ENCODE measurements at places on chromosomes 6 and 20. TPM values are rescaled to one million over a fixed set of nuclear protein-coding genes. Genes with fewer than 3 reads are reported as not detected.

The NOX3 gene
- total RNA-seq = not detected

The KCNB1 gene
- total RNA-seq = 0.58 TPM

The PLEKHG1 gene
- total RNA-seq = 13.0 TPM

The GABRR1 gene
- not detected for total RNA-seq

The C20orf204 gene
- total RNA-seq = not detected

The SLC22A16 gene
- not detected for total RNA-seq

The INSM1 gene
- total RNA-seq = 23.2 TPM

The GPR31 gene
- total RNA-seq = not detected

The PPDPF gene
- total RNA-seq = 84.8 TPM

The SLC25A27 gene
- 6.7 TPM for total RNA-seq

The FOXF2 gene
- 14.1 TPM for total RNA-seq

The TTK gene
- total RNA-seq = 22.8 TPM

The KIF25 gene
- total RNA-seq = not detected

The PSORS1C2 gene
- total RNA-seq = not detected

GRCh38 chr6:6746970-6747338 is 158.4 kb downstream of the LY86 start:
- no peaks in the 10 kb centered on the region for H3K36me3 ChIP-seq
- DNase-seq = no peak
- H3K27me3 ChIP-seq = no peaks in the 10 kb centered on the region
- peaks cover 14% of the 10 kb centered on the region for H3K4me1 ChIP-seq
- H3K27ac ChIP-seq = no peak overlapping the region

DNA sequence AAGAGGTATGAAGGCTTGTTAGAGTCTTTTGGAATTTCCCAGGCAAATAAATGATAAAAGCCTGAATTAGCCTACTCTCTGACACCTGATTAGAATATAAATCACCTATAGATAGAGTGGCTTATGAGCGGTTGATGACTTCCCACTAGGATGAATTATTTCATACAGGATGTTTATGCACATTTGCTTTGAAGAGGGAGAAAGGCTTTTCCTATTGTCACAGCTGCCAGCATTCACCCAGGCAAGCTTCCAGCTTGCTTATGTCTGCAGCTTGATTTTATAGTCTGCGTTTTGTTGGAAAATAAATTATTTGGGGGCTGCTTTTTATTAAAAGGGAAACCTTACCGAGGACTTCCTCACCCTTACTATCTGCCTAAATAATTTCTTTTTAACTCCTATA is 51.3 kb upstream of the EIF2S2 start:
- no peaks in the 10 kb centered on the region for H3K4me1 ChIP-seq
- DNase-seq = no peak
- no peak overlapping the region for H3K4me3 ChIP-seq
- no peak overlapping the region for H3K27ac ChIP-seq
- H3K27me3 ChIP-seq = no peaks in the 10 kb centered on the region

- H3K4me3 ChIP-seq = no peak overlapping the region
- no peak overlapping the region for H3K27ac ChIP-seq
- peaks cover 6% of the 10 kb centered on the region for H3K27me3 ChIP-seq
- no peaks in the 10 kb centered on the region for H3K36me3 ChIP-seq
- no peak for DNase-seq
- no peaks in the 10 kb centered on the region for H3K4me1 ChIP-seq
These were observed 82.0 kb upstream of the B3GAT2 start for GRCh38 chr6:71038711-71039344.

GRCh38 chr6:72626126-72626525 is 4.3 kb downstream of the KCNQ5 start:
- H3K27me3 ChIP-seq = peaks cover 21% of the 10 kb centered on the region
- no peak for DNase-seq
- H3K4me3 ChIP-seq = no peak overlapping the region
- H3K27ac ChIP-seq = no peak overlapping the region

- H3K27me3 ChIP-seq = no peaks in the 10 kb centered on the region
- H3K4me1 ChIP-seq = no peaks in the 10 kb centered on the region
- H3K4me3 ChIP-seq = no peak overlapping the region
These were observed 57.2 kb upstream of the IRAK1BP1 start for GRCh38 chr6:78810146-78810545.

- H3K4me1 ChIP-seq = peaks cover 61% of the 10 kb centered on the region
- no peaks in the 10 kb centered on the region for H3K36me3 ChIP-seq
- H3K27ac ChIP-seq = peak overlapping the region; percentile 86
- no peaks in the 10 kb centered on the region for H3K27me3 ChIP-seq
- no peak for DNase-seq
These were observed 67.9 kb downstream of the ZHX3 start for GRCh38 chr20:41249411-41250281.

GRCh38 chr6:50270415-50270814 is 220.7 kb upstream of the DEFB112 start:
- no peaks in the 10 kb centered on the region for H3K27me3 ChIP-seq
- no peak for DNase-seq
- H3K4me1 ChIP-seq = no peaks in the 10 kb centered on the region
- no peaks in the 10 kb centered on the region for H3K36me3 ChIP-seq
- H3K27ac ChIP-seq = no peak overlapping the region
- H3K4me3 ChIP-seq = no peak overlapping the region

DNA sequence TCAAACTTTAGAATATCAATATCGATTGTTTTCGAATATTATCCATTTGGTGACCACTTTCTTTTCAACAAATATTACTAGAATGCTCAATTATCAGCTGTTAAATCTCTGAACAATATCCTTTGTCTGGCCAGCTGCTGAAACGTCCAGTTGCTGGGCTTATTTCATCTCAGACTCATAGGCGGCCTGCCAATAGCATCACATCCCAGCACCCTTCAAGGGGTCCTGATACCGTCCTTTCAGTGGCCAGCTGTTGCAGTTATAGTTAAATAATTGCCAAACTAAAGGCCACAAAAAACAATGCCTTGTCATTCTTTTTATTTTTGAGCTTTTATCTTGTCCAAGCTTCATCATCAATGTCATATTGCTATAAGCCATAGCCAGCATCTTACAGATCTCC is 1006.8 kb upstream of the MANEA start:
- no peaks in the 10 kb centered on the region for H3K4me1 ChIP-seq
- no peak overlapping the region for H3K4me3 ChIP-seq
- no peaks in the 10 kb centered on the region for H3K36me3 ChIP-seq
- no peak for DNase-seq

DNA sequence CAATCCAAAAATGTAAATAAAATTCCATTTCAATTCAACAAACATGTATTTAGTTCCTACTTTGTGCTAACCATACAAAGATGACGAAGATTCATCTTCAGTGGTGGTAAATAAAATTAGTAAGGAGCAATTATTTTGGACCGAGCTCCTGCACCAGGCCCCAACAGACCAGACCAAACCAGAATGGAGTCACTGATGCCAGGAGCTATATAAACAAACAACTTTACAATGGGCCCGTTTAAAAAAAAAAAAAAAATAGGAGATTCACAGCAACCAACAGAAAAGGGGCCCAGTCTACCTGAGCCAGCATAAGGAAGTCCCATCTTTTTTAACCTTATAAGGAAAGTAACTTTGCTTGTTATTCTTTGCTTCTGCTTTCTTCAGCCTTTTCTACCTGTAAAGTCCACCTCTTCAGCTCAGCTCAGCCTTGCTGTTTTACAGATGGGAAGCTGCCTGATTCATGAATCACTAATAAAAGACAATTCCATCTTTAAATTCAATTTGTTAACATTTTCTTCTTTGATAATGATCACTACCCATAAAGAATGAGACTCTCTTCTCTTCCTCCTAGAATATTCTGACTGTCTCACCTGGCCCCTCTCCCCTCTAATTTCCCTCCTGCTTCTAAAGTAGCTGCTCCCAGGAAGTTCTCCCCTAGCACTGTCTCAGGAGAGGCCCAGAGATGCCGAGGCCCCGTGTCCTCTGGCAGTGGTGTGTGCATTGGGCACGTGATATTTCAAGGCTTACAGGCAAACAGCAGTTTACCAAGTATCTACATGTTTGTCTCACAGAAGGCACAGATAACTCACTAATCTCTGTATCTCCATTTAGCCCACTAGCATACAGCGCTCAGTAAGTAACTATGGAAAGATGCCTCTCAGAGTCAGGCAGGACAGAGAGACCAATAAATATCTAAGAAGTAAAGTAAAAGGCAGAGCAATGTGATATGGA is 8.4 kb downstream of the MBOAT1 start:
- H3K4me1 ChIP-seq = peaks cover 89% of the 10 kb centered on the region
- H3K36me3 ChIP-seq = no peaks in the 10 kb centered on the region
- no peak for DNase-seq
- H3K4me3 ChIP-seq = no peak overlapping the region
- H3K27ac ChIP-seq = peak overlapping the region; percentile 66

- H3K36me3 ChIP-seq = no peaks in the 10 kb centered on the region
- H3K4me1 ChIP-seq = no peaks in the 10 kb centered on the region
- H3K27me3 ChIP-seq = no peaks in the 10 kb centered on the region
- no peak for DNase-seq
- H3K4me3 ChIP-seq = no peak overlapping the region
These were observed 26.2 kb upstream of the MMP24 start for GRCh38 chr20:35200267-35200666.

GRCh38 chr6:19356692-19357091 is 480.5 kb upstream of the ID4 start:
- H3K4me1 ChIP-seq = no peaks in the 10 kb centered on the region
- DNase-seq = no peak
- no peaks in the 10 kb centered on the region for H3K36me3 ChIP-seq
- H3K27ac ChIP-seq = no peak overlapping the region
- no peaks in the 10 kb centered on the region for H3K27me3 ChIP-seq

DNA sequence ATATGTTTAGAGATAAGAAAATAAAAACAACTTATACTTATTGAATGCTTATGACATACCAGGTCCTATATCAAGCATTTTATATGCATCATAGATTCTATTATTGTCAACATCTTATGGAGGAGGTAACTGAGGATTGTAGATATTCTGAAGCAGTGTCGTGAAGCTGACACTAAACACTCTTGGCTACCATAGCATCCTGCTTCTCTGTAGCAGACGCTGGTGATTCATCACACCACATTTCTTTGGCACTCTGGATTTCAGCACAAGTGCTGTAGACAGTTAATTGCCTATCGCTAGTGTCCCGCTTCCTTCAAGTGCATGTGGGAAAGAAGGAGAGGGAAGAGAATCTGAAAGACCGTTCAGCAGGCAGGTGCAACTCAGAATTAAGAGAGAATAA is 317.1 kb downstream of the PLCB1 start:
- H3K27ac ChIP-seq = no peak overlapping the region
- H3K27me3 ChIP-seq = no peaks in the 10 kb centered on the region
- DNase-seq = no peak
- H3K36me3 ChIP-seq = no peaks in the 10 kb centered on the region
- H3K4me3 ChIP-seq = no peak overlapping the region

- H3K4me1 ChIP-seq = peaks cover 4% of the 10 kb centered on the region
- DNase-seq = no peak
These were observed 64.8 kb downstream of the JARID2 start for GRCh38 chr6:15310680-15311079.

DNA sequence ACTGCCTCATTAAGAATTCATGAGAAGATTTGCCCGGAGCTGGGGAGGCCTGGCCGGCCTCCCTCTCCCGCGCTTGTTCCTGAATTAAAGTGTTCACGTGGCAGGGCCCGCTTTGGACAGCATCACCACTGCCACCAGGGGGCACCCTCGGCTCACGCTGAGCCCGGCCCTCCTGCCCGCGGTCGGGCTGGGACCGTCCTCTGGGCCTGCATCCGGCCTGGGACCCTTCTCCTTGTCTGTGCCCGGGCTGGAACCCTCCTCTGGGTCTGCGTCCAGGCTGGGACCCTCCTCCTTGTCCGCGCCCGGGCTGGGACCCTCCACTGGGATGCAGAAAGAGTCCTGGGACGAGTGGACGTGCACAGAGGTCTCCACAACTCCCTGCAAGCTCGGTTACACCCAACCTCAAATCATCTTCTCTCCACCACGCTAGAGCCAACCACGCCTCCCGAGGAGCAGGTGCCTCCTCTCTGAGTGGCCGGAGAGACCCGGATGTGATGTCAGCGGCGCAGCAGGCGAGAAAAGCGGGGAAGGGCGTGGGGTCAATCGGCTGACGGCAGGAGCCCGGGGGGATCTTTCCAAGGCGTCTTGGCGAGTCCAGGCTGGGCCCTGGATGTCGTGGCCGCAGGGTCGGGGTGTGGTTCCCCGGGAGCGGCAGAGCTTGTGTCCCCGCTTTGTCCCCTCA is 50.9 kb upstream of the DACT2 start:
- DNase-seq = peak; percentile 84
- H3K4me1 ChIP-seq = no peaks in the 10 kb centered on the region
- no peaks in the 10 kb centered on the region for H3K27me3 ChIP-seq
- no peak overlapping the region for H3K4me3 ChIP-seq
- no peaks in the 10 kb centered on the region for H3K36me3 ChIP-seq

GRCh38 chr6:20769631-20770030 is 235.4 kb downstream of the CDKAL1 start:
- H3K27ac ChIP-seq = no peak overlapping the region
- no peak overlapping the region for H3K4me3 ChIP-seq

DNA sequence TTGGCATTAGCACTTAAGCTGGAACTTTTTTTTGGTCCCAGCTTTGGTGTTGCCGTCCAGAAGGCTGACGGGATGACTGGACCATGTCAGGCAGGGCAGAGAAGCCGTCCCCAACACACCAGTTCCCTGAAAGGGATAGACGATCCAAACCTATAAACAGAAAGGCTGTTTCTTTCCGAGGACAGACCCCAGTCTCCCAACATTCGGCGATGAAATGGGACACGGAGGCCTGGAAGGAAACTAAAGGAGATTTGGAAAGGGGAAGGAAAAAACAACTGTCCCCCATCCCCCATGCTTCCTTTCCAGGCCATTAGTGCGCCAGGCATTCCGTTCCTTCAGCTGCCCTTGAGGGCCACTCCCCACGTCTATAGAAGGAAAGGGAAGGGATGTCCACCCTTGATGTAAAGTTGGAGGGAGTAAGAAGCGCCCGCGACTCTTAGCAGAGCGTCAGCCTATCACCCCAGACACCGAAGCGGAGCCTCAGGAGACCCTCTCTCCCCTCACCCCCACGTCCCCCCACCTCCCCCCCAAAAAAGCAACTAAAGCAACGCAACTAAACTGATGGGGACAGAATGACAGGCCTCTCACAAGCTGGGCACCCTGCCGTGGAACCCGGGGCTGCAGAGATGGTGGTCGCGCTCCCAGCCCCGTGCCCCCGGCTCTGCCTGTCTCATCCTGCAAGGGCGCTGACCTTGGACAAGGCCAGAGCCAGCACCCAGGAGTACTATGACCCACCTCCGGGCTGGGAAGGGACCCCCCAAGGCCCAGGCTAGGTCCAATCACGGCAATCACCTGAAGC is 638 bp downstream of the BLCAP start:
- peak overlapping the region; percentile 95 for H3K4me3 ChIP-seq
- no peaks in the 10 kb centered on the region for H3K27me3 ChIP-seq
- no peaks in the 10 kb centered on the region for H3K36me3 ChIP-seq
- peak overlapping the region; percentile 96 for H3K27ac ChIP-seq

Measured in stomach (tissue), 19 donors.